ENCODE measurements at places on chromosomes 12 and 14. TPM values are rescaled to one million over a fixed set of nuclear protein-coding genes. Genes with fewer than 3 reads are reported as not detected.

CLEC1B gene
- total RNA-seq: not detected

KERA gene
- not detected for total RNA-seq

TCP11L2 gene
- 2.3 TPM for total RNA-seq

OTUB2 gene
- total RNA-seq: 3.0 TPM

TMEM30B gene
- total RNA-seq: 0.30 TPM

KCNA5 gene
- not detected for total RNA-seq
